ENCODE measurements at places on chromosomes 4 and X.

DNA sequence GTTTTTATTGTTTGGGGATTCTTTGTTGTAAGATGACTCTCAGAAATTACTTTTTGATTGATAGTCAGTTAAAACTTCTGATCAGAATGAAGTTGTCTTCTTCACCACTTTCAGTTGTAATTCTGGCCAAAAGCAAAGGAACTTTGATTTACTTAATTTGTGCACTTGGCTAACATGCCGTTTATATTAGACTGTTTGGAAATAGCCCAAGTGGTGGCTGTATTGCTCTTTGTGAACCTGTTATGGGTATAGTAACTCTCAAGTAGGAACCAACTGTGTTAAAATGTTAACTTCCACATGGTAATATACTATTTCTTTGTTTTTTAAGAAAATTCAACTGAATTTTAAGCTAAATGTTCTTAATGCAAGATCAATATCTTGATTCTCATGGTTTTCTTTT, 581.9 kb downstream of the GRID2 start:
- ATAC-seq = no peak

DNA sequence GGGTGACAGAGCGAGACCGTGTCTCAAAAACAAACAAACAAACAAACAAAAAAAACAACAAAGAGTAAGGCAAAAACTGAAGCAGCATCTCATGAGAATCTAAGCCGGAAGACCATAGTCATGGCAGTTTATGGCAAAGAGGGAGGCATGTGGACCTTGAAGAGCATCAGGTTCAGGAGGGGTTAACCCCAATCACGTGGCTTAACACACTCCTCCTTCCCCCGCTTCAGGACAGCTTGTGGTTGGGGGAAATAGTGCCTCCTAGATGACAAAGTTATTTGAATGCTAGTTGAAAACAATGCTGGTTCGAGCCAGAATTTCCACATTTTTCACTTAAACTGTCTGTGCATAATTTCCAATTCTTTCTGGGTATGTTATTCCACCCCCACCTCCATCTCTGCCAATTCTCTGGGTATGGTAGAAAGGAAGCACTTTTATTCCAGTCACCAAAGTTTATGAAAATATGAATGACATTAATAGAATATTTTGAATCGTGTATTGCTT, 11.7 kb upstream of the MAP7D3 start:
- no peak for ATAC-seq

GRCh38 chrX:65551489-65552339, 17.1 kb upstream of the LAS1L start:
- ATAC-seq = no peak

DNA sequence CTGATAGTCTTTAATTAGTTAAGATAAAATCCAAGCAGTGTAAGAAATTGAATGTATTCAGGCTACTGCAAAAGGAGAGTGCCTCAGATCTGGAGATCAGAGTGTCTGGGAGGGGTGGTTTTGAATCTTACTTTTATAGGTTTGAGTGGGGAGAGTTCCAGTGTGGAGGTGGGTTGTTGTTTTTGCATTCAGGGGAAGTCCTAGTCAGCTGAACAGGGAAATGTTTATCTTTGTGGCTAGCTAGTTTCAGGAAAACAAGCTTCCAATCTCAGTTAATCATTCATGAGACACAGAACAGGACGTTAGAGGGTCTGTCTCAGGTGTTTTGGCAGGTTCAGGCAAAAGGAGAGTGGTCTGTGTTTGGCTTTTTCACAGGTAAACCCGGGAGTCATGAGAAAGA, 26.0 kb downstream of the ZNF81 start:
- no peak for ATAC-seq

DNA sequence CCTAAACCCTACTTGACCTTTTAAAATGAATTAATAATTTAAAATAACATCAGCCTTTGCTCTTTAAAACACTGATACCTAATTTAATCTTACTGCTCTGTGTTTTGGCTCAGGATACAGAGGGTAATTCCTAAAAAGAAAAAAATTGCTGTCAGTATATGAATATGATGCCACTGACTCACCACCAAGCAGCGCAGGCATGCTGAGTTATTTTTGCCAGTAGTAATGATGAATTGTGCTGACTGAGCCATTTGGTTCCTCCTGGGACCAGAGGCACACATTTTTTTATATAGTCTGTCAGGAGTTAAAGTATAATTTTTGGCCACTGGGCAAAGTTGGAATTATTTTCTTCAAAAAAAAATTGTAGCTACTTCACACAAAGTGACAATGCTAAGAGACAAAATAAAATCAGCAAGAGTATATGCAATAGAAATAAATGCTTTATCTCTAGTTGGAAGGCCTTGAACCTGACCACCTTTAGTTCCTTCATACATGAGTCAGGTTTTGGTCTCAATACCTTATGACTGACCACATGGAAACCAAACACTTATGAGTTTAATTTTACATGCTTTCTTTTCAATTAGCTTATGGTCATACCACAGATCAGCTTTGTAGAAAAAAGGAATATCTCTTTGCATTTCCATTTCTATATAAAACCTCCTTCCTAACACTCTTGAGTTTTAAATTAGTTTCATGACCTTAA, 115.1 kb downstream of the PPP3CA start:
- peak; percentile 67 for ATAC-seq

DNA sequence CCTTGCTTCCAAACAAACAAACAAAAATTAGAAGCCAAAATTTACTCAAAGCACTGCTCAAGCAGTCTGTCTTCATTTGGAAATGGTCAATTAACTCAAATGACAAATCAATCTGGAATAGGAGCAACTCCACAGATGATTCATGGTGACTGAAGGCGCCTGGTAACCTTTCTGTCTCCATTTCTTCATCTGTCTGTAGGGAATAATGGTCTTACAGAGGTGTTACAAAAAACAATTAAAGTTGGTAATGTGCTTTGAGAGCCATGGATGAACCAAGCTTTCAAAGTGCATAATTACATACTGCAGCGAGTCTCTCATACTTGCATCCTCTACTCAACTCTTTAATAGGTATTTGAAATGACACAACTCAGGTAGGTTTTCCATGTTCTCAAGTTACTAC, 38.3 kb upstream of the STAG2 start:
- no peak for ATAC-seq

GRCh38 chr4:41883988-41884734, 51.1 kb upstream of the TMEM33 start:
- no peak for ATAC-seq

DNA sequence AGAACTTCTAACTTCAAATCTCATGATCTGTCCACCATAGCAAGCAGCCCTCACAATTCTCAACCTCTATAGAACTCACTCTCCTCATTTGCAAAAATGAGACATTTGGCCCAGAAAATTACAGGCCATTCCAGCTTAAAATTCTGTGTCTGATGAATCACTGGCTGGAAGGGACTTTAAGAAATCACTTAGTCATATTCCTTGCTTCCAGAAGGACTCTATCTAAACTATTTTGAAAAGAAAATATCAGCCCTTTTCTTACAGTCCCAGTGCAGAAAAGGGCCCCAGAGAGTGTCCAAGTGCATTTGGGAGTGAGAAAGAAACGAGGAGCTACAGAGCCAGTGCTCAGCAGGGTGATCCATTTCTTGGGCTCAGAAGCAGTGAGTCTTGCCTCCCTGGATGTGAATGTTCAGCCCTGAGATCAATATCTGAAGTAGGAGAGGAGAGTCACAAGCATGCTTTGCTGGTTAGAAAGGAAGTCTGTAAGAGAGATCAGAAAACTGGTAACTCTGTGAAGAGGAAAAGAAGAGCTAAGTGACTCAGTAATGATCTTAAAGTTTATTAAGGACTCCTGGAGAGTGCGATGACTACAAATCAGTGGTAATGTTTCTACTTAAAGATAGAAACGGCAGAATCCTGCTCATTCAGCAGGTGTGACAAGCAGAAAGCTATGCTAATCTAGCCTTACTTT, 139.8 kb downstream of the PALLD start:
- ATAC-seq = peak; percentile 38

GRCh38 chrX:45775468-45775867, 574.8 kb upstream of the DIPK2B start:
- no peak for ATAC-seq

DNA sequence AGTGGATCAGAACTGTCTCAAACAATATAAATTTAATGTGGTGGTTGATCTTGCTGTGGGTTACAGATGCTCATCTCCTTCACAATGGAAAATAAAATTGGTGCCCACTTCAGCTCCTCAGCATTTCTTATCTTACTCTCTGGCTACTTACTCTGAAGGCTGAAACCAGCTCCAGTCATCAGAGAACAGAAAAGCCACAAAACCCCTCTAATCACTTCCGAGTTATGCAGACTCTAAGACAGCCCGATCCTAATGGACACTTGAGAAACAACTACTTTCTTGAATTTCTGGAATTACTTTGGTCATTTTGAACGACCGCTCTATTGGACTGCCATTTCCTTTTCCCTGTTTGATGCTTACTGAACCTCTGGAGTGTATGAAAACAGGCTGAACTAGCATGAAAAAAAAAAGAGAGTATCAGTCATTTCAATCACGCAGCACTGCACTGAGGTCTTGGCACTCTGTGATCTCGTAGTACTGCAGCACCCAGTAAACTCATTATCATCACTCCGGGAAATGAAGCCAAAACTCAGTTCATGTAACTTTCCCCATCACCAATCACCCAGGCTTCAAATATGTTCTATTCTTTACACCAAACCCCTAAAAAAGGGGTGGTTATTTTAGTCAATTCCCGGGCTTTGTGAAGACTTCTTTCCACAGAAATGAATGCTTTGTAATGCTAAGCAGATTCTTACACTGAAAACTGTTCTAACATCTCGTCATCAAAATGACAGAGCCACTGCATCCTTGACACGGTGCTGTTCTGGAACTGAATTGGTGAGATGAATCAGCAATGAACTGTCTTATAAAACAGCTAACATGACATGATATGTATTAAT, 54.5 kb downstream of the TSPAN5 start:
- ATAC-seq = no peak

DNA sequence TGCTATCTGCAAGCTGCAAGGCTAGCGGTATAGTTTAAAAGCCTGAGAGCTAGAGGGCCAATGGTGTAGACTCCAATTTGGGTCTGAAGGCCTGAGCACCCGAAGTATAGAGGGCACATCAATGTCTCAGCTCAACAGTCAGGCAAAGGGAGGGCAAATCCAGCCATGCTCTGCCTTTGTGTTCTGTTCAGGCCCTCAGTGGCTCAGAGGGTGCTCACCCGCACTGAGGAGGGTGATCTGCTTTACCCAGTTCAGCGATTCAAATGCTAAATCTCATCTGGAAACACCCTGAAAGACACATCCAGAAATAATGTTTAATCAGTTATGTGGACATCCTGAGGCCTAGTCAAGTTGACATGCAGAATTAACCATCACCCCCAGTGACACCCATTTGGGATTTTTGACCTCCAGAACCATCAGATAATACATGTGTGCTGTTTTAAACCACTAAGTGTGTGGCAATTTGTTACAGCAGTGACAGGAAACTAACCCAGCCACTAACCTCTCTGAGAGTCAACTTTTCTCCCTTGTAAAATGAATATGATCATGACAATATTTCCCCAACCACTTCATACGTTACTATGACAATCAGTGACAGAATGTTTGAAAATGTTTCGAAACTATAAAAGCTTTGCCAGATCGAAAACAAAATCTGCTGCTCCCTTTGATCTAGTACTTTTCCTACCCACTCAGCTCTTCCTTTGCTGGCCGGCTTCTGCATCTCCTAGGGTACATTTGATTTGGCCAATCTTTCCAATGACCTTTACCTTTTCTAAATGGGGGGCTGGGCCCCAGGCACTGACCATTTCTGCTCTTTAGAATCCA, 8.4 kb upstream of the TBL1X start:
- ATAC-seq = peak; percentile 57

- no peak for ATAC-seq
These were observed 4.6 kb downstream of the MMAA start for GRCh38 chr4:145623831-145624230.

DNA sequence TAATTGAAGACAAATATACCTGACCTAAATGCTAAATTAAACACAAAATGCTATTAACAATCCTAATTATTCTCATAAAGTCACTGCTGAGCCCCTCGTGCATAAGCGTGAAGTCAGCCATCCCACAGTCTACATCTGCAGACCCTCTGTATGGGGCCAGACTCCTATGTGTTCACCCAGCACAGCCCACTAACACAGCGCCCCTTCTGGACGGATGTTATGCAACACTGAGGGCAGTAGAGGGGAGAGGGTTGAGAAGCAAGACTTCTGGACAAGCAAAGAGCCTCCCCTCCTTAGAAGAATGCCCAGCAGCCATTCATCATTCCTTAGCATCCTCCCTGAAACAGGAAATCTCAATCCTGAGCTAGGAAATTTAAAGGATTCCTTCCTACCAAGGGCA, 7.9 kb downstream of the TRPC3 start:
- ATAC-seq = no peak

- ATAC-seq = no peak
These were observed 51.4 kb upstream of the GUCY1A1 start for GRCh38 chr4:155615081-155615887.

DNA sequence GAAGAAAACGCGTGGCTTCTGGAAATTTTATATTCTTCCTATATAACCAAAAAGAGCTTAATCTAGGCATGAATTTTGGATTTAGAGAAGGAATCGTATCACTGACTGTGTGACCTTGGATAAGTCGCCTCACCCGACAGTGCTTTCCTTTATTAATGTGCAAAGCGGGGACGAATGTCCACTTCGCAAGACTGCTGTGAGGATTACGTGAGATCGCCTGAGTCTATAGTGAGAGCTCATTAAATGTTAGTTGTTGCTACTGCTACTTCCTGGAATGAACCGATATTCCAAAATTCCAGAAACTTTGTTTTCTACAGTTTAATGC, 448 bp upstream of the TBC1D8B start:
- peak; percentile 35 for ATAC-seq

GRCh38 chr4:37989398-37990260, 29.4 kb downstream of the PTTG2 start:
- peak; percentile 46 for ATAC-seq

DNA sequence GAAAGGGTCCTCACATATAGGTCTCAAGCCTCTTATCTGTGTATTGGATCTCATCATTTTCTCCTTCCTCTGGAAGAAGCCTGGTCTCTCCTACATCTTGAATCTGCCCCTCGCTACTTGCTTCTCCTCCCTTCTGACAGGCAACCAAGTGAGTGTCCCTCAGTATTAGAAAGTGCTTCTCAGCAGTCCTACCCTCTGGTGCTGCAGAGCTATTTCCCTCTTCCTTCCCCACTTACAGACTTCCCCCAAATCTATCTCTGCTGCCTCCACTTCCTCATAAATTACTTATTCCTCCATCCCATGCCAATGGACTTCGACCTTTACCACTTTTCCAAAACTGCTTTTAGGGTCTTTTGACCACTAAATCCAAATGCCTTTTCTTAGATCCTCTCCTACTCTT, 129.1 kb upstream of the NAP1L5 start:
- ATAC-seq = no peak

- no peak for ATAC-seq
These were observed 99.4 kb upstream of the ATXN3L start for GRCh38 chrX:13419276-13419675.

GRCh38 chrX:334971-335757, 16.6 kb upstream of the GTPBP6 start:
- ATAC-seq = no peak

- no peak for ATAC-seq
These were observed 68.8 kb downstream of the SLC2A9 start for GRCh38 chr4:9952415-9952950.
